ENCODE measurements at places on chromosomes 1 and 21. TPM values are rescaled to one million over a fixed set of nuclear protein-coding genes. Genes with fewer than 3 reads are reported as not detected.

DUSP23 gene
- 25.0 TPM for total RNA-seq

BRINP2 gene
- not detected for total RNA-seq

OR6N1 gene
- total RNA-seq, result not detected

OR2T6 gene
- total RNA-seq, result not detected

TLR5 gene
- total RNA-seq, result not detected

SERPINC1 gene
- not detected for total RNA-seq

CD1E gene
- total RNA-seq, result not detected

CFHR2 gene
- not detected for total RNA-seq

IVL gene
- total RNA-seq, result not detected

ADGRL2 gene
- total RNA-seq, result 119 TPM

ANGPTL1 gene
- total RNA-seq, result not detected

SYNJ1 gene
- 7.5 TPM for total RNA-seq

GRCh38 chr21:28480470-28480869, 512.2 kb downstream of the LTN1 start:
- no peaks in the 10 kb centered on the region for H3K27me3 ChIP-seq
- no peaks in the 10 kb centered on the region for H3K4me1 ChIP-seq
- H3K27ac ChIP-seq, result no peak overlapping the region
- no peak for DNase-seq

- H3K36me3 ChIP-seq, result no peaks in the 10 kb centered on the region
- DNase-seq, result no peak
- H3K4me3 ChIP-seq, result no peak overlapping the region
- 0 out of 2 replicates have a peak, but pooled peaks cover 2% of the 10 kb centered on the region for H3K4me1 ChIP-seq
- H3K27me3 ChIP-seq, result no peaks in the 10 kb centered on the region
- no peak overlapping the region for H3K27ac ChIP-seq
Observed at GRCh38 chr1:28909198-28909597, 5.2 kb upstream of the EPB41 start.

GRCh38 chr1:215056584-215056983, 26.0 kb upstream of the KCNK2 start:
- H3K36me3 ChIP-seq, result no peaks in the 10 kb centered on the region
- no peaks in the 10 kb centered on the region for H3K4me1 ChIP-seq
- H3K27me3 ChIP-seq, result no peaks in the 10 kb centered on the region
- H3K4me3 ChIP-seq, result no peak overlapping the region
- DNase-seq, result no peak

DNA sequence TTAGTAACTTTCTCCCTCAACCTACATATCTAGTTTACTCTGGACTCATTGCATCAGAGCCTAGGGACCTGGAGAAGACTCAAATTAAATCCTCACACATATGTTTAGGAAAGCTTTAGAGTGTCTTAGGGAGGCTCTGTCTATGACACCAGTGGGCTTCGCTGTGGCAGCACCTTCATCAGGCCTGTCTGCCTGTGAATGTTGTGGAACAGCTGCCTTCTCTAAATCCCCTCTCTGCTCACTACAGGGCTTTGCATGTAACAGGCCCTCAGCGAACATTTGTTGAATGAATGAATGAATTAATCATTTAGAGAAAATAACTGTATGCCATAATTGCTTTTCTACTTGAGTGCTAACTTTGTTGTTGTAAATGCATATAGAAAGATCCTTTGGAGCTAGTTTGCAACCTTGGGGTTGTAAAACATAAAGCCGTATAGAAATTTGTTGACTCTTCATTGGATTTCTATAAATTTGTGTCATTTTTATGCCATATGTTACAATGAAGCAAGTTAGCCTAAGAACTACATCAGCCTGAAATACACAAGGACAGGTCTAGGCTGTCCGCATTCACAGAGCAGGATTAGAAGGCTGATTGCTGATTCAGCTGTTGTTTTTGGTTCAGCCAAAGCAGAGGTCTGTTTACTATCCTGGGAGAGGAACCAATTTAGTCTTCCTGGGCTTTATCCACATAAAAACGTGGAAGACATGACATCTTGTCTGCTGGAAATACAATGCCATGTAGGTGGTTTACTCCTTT, 238.0 kb downstream of the ASTN1 start:
- no peak overlapping the region for H3K27ac ChIP-seq
- DNase-seq, result no peak
- H3K4me1 ChIP-seq, result no peaks in the 10 kb centered on the region
- H3K27me3 ChIP-seq, result no peaks in the 10 kb centered on the region

DNA sequence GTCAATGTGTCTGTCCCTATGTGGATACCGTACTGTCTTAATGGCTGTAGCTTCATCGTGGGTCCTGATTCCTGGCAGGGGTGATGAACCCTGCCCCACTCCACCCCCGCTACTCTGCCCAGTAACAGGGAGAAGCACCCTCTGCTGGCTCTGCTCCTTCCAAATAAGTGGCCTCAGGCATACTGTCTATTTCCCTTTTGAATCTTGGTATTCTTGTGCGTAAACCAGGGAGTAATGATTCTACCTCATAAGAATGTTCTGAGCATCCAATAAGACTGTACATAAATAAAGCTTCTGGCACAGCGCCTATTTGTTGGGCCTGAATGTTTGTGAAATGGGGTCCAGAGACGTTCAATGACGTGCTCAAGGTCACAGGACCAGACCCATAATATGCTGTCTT, 35.2 kb upstream of the CTPS1 start:
- no peaks in the 10 kb centered on the region for H3K27me3 ChIP-seq
- H3K36me3 ChIP-seq, result no peaks in the 10 kb centered on the region
- H3K4me3 ChIP-seq, result no peak overlapping the region
- no peak for DNase-seq
- 0 out of 2 replicates have a peak, but pooled peaks cover 3% of the 10 kb centered on the region for H3K4me1 ChIP-seq

GRCh38 chr1:202276920-202277319, 64.8 kb downstream of the UBE2T start:
- H3K4me3 ChIP-seq, result no peak overlapping the region
- no peaks in the 10 kb centered on the region for H3K36me3 ChIP-seq
- no peak overlapping the region for H3K27ac ChIP-seq
- H3K27me3 ChIP-seq, result no peaks in the 10 kb centered on the region
- DNase-seq, result no peak

GRCh38 chr1:45225598-45225997, 19.2 kb upstream of the ZSWIM5 start:
- no peaks in the 10 kb centered on the region for H3K4me1 ChIP-seq
- DNase-seq, result no peak
- H3K36me3 ChIP-seq, result no peaks in the 10 kb centered on the region
- H3K27ac ChIP-seq, result no peak overlapping the region

DNA sequence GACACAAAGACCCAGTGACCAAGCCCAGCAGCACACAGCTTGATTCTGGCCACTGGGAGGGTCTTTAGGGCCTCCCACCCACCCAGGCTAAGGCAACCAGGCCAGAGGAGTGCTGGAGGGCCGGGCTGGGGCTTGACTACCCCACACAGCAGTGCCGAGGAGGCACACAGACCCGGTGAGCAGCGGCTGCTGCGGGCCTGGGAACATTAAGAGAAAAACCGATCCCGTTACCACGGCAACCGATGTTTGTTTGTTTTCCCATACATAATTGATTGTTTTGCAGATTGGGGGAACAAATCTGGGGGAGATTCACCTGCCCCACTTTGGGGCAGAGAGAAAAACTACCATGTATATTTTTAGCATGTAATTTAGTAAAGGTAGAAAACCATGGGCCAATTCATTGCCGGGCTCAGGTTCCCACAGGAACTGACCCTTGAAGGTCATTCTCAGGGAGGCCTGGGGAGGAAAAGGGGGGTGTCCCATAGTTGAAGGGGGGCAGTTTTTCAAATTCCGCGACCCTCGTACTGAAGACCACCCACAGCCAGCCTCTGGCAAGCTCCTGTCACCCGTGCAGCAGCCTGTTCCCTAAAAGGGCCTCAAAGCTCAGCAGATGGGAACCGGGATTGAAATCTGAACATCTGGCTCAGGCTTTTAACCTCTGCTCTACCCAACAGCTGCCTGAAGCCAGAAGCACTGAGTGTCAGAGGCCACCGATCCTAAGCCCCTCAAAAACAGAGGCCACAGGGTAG, 35.3 kb downstream of the CHD5 start:
- H3K4me3 ChIP-seq, result no peak overlapping the region
- no peak overlapping the region for H3K27ac ChIP-seq
- H3K4me1 ChIP-seq, result no peaks in the 10 kb centered on the region
- H3K27me3 ChIP-seq, result peaks cover 9% of the 10 kb centered on the region

DNA sequence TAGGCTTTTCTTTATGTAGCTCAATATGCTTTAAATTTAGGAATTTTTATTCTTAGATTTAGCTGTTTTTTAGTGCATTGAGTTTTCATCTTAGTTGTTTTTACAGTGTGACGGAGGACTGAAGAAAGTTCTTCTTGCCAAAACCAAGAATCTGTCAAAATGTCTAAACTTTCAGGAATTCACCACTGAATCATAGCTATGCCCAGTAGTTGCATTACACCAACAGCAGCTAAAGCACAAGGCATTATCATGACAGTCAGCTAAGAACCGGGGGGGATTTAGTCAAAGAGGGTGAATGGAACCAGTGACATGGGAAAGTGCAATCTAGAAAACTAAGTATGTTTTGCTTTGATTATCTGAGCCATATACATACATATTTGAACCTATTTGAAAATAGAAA, 6.5 kb upstream of the C1orf146 start:
- no peak overlapping the region for H3K4me3 ChIP-seq
- H3K4me1 ChIP-seq, result no peaks in the 10 kb centered on the region
- no peaks in the 10 kb centered on the region for H3K27me3 ChIP-seq
- no peak overlapping the region for H3K27ac ChIP-seq

GRCh38 chr1:228882771-228883450, 147.6 kb downstream of the RHOU start:
- H3K27ac ChIP-seq, result no peak overlapping the region
- no peaks in the 10 kb centered on the region for H3K27me3 ChIP-seq
- no peak overlapping the region for H3K4me3 ChIP-seq
- no peaks in the 10 kb centered on the region for H3K4me1 ChIP-seq
- DNase-seq, result no peak

GRCh38 chr1:108154314-108154713, 45.8 kb downstream of the SLC25A24 start:
- H3K36me3 ChIP-seq, result peaks cover 1% of the 10 kb centered on the region
- no peaks in the 10 kb centered on the region for H3K27me3 ChIP-seq
- H3K4me3 ChIP-seq, result no peak overlapping the region
- no peaks in the 10 kb centered on the region for H3K4me1 ChIP-seq
- no peak overlapping the region for H3K27ac ChIP-seq

- no peaks in the 10 kb centered on the region for H3K4me1 ChIP-seq
- 0 out of 2 replicates have a peak, but pooled peaks cover 2% of the 10 kb centered on the region for H3K36me3 ChIP-seq
- no peak overlapping the region for H3K4me3 ChIP-seq
- no peaks in the 10 kb centered on the region for H3K27me3 ChIP-seq
- peak; percentile 28 for DNase-seq
- no peak overlapping the region for H3K27ac ChIP-seq
Observed at GRCh38 chr21:45319461-45320211, 31.9 kb upstream of the POFUT2 start.

DNA sequence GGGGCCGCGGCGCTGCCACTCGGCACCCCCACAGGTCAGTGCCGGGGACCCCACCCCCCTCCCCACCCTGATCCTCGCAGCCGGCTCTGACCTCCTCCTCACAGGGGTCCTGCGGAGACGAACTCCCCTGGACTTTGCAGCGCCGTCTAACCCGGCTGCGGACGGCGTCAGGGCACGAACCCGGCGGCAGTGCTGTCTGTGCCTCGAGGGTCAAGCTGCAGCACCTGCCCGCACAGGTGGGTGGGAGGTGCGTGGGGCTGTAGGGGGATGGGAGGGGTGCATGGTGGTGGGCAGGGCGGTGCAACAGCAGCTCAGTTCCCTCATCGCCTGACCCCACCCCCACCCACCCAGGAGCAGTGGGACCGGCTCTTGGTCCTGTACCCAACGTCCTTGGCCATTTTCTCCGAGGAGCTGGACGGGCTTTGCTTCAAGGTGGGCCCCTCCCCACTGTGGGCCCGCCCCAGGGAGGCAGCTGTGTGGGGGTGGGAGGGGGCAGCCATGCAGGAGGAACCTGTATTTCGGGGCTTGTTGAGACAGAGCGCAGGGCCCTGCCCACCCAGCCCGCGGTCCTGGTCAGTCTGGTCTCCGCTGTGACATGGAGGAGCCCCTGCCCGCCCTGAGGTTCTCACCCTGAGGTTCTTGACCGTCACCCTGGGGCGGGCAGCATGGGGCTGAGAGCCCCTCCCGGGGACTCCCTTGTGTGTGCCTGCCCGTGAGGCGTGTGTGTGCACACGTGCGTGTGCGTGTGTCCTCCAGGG, 4.9 kb downstream of the PLEKHN1 start:
- H3K27ac ChIP-seq, result no peak overlapping the region
- no peak overlapping the region for H3K4me3 ChIP-seq
- no peak for DNase-seq
- H3K27me3 ChIP-seq, result peaks cover 11% of the 10 kb centered on the region
- no peaks in the 10 kb centered on the region for H3K36me3 ChIP-seq

GRCh38 chr1:181251001-181251712, 162.7 kb downstream of the IER5 start:
- no peaks in the 10 kb centered on the region for H3K4me1 ChIP-seq
- DNase-seq, result no peak
- peaks cover 51% of the 10 kb centered on the region for H3K36me3 ChIP-seq
- H3K27ac ChIP-seq, result no peak overlapping the region

- peak within 1 kb of the TSS; percentile 68 for H3K4me3 ChIP-seq
- peaks cover 36% of the 10 kb centered on the region for H3K27me3 ChIP-seq
- H3K27ac ChIP-seq, result no peak within 1 kb of the TSS
- H3K36me3 ChIP-seq, result no peaks in the 10 kb centered on the region
- H3K4me1 ChIP-seq, result no peaks in the 10 kb centered on the region
- no peak for DNase-seq
Observed at GRCh38 chr1:53061859-53062707, at the start of gene PODN. Gene PODN, plus strand, starts transcription at chr1:53062213. Its CDS starts 7,643 bp downstream, at chr1:53069856.

- no peaks in the 10 kb centered on the region for H3K36me3 ChIP-seq
- no peak overlapping the region for H3K27ac ChIP-seq
- H3K4me3 ChIP-seq, result no peak overlapping the region
- no peaks in the 10 kb centered on the region for H3K27me3 ChIP-seq
- no peak for DNase-seq
Observed at GRCh38 chr21:35840197-35840799, 220.0 kb downstream of the SETD4 start.

GRCh38 chr1:36570478-36571060, 87.9 kb upstream of the CSF3R start:
- H3K4me3 ChIP-seq, result no peak overlapping the region
- no peaks in the 10 kb centered on the region for H3K4me1 ChIP-seq
- H3K36me3 ChIP-seq, result no peaks in the 10 kb centered on the region
- H3K27ac ChIP-seq, result no peak overlapping the region

GRCh38 chr1:43878854-43879253, 54.7 kb upstream of the ARTN start:
- H3K27me3 ChIP-seq, result no peaks in the 10 kb centered on the region
- H3K4me3 ChIP-seq, result no peak overlapping the region
- no peaks in the 10 kb centered on the region for H3K4me1 ChIP-seq
